ENCODE measurements at places on chromosomes 5 and 9. TPM values are rescaled to one million over a fixed set of nuclear protein-coding genes. Genes with fewer than 3 reads are reported as not detected.

Gene FAM221B
- total RNA-seq = not detected

Gene RNF208
- 9.4 TPM for total RNA-seq

Gene PCDHA1
- not detected for total RNA-seq

Gene MARVELD2
- 0.23 TPM for total RNA-seq

Gene MEGF10
- 0.07 TPM for total RNA-seq

Gene RANBP17
- total RNA-seq = not detected

Gene GLRA1
- not detected for total RNA-seq

Gene SLC25A2
- not detected for total RNA-seq

Gene BNC2
- total RNA-seq = not detected

Gene FCN1
- total RNA-seq = not detected

Gene NIM1K
- 2.3 TPM for total RNA-seq

Gene C5orf52
- not detected for total RNA-seq

Gene CDO1
- total RNA-seq = not detected

Gene REEP5
- 18.7 TPM for total RNA-seq

Gene MSX2
- not detected for total RNA-seq

Gene LTC4S
- 1.1 TPM for total RNA-seq

Gene SLC25A46
- 28.1 TPM for total RNA-seq

Gene GPRIN1
- total RNA-seq = 5.1 TPM

Gene GRM6
- not detected for total RNA-seq

Gene SPINK6
- not detected for total RNA-seq

Gene PCSK5
- 1.6 TPM for total RNA-seq

Gene DDX4
- not detected for total RNA-seq

Gene NFIL3
- total RNA-seq = 120 TPM

Gene HTR1A
- total RNA-seq = not detected

Gene BICD2
- 15.3 TPM for total RNA-seq

Gene IL17B
- total RNA-seq = not detected

Gene SCGB3A2
- total RNA-seq = not detected

Gene MAN1B1
- total RNA-seq = 41.4 TPM

Gene CHSY3
- not detected for total RNA-seq

Gene PCDHGA10
- total RNA-seq = not detected

Gene SLC6A19
- total RNA-seq = not detected
